ENCODE measurements at places on chromosomes 3 and 15.

DNA sequence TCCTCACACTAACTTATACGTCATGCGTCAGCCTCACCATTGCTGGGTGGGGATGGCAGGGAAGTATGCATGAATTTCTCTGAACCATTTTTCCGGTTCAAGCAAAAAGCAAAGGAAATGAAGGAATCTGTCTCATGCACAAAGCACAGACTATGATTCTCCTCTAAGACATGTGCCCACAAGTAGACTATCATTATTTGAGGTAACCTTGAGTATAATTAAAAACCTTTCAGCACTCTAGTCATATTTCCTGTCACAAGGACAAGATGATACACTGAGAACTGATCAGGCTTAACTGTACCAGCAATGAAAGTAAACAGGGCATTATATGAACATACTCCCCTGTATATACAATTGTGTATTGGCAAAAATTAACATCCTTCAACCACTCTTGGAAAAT, 56.7 kb upstream of the TSC22D2 start:
- no peak for DNase-seq

DNA sequence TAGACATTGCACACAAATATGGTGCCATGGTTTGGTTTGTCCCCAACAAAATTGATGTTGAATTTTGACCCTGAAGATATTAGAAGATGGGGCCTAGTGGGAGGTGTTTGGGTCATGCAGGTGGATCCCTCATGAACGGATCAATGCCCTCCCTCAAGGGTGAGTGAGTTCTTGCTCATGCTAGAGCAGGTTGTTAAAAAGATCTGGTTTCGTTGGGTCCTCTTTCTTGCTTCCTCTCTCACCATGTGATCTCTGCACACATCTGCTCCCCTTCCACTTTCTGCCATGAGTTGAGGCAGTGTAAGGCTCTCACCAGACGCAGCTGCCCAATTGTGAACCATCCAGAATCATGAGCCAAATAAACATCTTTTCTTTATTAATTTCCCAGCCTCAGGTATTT, 87.8 kb upstream of the MDFIC2 start:
- no peak for DNase-seq

DNA sequence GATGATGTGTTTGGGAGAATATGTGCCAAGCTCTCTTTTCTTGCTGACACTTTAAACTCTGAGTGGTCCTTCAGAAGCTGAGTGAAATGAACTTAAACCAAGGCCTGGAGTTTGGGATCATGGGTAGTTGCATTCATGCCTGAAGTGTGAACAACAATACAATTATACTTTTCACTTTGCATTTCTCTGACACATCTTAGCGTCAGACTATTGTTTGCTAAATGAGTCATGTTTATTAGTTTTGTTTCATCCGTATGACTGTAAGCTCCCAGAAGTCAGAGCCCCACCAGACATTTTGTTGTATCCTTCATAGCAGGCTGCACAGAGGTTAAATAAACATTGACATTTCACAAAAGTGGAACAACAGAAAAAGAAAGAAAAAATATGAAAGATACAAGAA, 542.6 kb downstream of the TUSC7 start:
- DNase-seq: no peak

- DNase-seq: peak; percentile 43
Observed at GRCh38 chr3:186614597-186615483, 2.0 kb downstream of the AHSG start.

DNA sequence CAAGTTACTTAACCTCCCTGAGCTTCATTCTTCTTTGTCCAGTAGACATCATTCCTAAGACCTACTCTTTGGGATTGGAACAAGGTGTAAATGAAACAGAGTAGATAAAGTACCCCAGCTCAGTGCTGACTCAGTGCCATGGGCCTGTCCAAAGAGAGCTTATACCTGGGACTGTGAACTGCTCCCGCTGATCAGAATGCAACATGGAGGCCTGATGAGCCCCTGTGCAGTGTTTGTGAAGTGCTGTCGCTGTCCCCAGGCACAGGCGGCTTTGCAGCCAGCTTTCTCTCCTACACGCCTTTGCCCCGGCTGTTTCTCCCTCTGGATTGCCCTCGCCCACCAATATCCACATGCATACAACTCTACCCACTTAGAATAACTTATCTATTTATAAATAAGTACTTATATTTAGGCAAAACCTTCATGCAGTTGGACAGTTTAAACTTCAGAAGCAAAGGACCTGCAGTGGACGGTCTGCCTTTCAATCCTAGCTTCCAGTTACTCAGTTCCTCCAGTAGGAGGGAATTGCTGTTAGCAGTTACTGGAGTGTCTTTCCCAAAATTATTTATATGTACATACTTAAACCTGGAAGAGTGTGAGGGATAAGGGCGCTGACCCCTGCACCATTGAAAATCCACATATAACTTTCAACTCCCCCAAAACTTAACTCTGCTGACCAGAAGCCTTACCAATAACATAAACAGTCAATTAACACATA, 80.0 kb downstream of the CORO2B start:
- DNase-seq: no peak

DNA sequence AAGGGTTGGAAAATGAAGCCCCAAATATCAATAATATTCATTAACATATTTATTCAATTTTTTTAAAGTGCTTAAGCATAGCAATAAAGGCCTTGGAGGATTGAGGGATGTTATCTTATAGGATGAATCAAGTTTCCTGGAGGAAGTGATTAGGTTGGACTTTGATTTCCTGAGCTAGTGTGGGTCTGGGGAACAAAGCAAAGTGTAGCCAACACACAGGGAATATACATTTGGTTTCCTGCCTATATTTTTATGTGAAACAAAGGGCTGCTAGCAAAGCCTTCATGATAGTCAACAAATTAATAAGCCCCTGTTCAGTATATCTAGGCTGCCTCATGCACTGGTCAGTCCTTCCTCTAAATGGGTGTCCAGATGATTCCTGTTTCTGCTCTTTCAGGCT, 261.1 kb upstream of the IL12A start:
- DNase-seq: no peak

DNA sequence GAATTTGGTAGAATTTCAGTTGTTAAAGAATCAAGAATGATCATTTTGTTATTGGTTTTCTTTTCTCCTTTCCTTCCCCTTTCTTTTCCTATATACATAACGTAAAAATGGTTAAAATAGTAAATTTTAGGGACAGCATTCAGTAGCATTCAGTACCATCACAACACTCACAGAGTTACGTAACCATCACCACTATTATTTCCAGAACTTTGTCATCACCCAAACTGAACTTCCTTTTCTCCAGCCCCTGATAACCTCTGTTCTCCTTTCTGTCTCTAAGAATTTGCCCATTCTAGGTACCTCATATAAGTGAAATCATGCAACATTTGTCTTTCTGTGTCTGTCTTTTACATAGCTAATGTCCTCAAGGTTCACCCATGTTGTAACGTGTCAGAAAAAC, 165.3 kb downstream of the AKAP13 start:
- no peak for DNase-seq

- DNase-seq: no peak
Observed at GRCh38 chr3:94937980-94938379, 875.1 kb downstream of the NSUN3 start.

GRCh38 chr3:14210843-14211594, 32.4 kb downstream of the LSM3 start:
- no peak for DNase-seq

All from stimulated activated CD8-positive, alpha-beta memory T cell treated with anti-CD3 and anti-CD28 coated beads, Interleukin-2, amount 100 ng/mL, for 1 hour (primary cell).